DMS 273 treated with DMSO at 0.1 percent for 48 hours (cell line): ENCODE measurements at places on chromosomes 5 and 9.

- DNase-seq, result no peak
Observed at GRCh38 chr9:72509053-72509452, 12.4 kb upstream of the TMC1 start.

DNA sequence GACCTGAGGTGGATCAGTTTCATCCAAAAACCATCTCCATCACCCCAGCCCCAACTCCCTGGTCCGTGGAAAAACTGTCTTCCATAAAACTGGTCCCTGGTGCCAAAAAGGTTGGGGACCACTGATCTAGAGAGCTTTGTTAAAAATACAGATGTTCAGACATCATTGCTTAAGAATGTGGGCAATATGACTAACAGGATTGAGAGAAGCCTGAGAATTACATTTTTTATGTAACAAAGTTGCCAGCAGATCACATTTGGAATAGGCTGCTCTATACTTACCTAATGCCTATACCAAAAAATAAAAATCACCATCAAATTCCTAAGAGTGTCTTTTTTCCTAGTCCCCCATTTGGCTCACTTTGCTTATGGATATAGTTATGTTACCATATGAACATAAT lies 143.3 kb downstream of the RAPGEF6 start:
- no peak for DNase-seq

- DNase-seq, result no peak
Observed at GRCh38 chr5:45252541-45252940, 443.6 kb downstream of the HCN1 start.

DNA sequence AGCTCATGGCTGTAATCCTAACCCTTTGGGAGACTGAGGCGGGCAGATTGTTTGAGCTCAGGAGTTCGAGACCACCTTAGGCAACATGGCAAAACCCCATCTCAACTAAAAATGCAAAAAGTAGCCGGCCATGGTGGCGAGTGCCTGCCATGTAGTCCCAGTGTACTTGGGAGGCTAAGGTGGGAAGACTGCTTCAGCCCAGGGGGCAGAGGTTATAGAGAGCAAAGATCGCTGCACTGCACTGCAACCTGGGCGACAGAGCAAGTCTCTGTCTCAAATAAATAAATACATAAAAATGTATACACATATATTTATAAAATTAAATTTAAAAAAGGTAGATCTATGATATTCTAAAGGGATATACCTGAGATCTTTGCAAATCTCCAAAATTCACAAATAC lies 19.4 kb downstream of the ZBTB5 start:
- DNase-seq, result no peak

DNA sequence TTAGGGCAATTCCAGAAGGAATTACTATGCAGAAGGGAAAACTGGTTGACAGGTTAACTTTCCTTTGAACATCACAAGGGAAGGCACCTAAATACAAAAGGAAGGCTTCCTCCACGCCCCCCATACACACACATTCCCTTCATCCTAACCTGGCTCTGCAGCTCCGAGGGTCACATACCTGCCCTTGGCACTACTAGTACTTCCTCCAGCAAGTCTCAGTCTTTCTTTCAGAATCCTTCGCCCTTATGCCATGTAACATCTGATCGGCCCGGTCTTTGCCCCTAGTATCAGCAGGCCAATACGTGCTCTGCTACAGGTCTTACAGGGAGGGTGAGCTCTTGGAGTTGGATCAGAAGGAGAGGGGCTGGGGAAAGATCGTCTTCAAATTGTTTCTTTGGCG lies 1.6 kb upstream of the MARCHF6 start:
- DNase-seq, result no peak

DNA sequence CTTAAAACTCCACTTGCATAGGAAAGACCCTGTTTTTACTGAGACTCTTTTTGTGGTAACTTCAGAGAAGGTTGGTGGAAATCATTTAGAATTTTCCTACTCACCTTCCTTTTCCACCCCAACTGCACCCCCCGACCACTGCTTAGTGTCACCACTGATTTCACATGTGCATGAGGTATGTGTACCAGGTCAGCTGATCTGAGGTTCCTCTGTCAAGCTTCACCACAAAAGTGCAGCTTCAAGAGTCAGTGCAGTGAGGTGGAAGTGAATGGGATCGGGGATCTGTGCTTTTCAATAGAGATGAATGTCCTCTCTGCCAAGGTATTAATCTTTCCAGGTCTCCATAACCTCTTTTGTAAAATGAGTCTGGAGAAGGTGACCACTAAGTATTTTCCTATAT lies 260.5 kb upstream of the WWC1 start:
- no peak for DNase-seq

DNA sequence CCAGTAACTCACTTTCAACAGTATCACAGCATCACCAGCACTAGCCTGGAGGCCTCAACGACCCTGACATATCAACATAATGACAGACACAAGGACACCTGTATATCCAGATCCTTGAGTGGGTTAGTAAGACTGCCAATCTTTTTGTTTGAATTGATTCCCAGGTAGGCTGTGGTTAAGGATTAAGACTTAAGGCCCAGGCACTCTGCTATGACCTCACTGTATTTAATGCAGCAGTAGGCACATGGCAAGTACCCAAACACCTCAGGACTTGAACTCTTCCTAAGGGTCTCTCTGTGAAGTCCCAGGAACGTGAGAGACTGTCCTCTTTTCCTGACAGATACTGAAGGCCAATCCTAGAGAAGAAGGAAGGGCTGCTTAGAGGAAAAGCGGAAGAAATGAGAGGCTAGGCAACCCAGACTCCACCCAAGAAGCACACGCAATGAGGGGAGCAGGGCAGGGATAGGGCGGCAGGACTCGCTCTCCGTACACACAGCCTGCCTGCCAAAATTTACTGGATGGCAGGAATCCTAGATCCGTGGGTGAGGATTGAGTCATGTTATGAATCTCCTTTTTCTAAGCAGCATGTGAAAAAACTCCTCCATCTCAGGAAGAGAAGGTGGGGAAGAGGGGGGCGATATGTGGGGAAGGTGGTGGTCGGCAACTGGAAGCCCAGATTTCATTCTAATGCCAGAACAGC lies 93.4 kb downstream of the SIL1 start:
- DNase-seq, result peak; percentile 68

DNA sequence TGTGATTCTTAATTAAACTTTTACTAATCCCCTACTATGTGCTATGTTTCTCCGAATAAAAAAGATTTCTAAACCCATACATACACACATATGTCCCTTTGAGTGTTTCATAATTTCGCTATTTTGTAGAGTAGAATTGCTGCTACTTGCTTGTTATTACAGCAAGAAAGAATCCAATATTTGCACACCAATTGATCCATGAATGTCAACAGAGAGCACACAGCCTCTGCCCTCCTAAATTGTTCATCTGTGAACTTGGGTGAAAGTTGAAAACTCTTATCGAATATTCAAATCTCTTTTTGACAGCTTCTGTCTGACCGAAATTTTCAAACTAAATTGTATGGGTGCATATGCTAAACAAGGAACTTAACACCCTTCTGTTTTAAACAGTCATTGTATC lies 83.4 kb upstream of the RASEF start:
- no peak for DNase-seq

DNA sequence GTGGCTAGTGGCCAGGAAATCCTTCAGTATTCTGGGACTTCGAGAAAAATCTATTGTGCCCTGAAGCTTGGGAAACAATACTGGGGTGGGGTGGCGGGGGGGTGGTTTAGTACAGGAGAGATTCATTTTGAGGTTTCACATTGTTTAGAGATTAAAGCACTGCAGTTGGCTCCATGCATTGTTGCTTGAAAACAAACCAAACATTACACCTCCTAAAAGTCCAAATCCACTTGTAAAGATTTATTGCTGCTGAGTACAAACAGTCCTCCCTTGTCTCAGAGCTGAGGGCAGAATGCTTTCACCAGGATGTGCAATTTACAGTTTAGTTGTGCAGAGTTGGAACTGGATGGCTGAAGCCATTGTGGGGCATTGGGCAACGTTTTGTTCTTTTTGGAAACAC lies 49.4 kb downstream of the GGTA1 start:
- DNase-seq, result no peak

- DNase-seq, result no peak
Observed at GRCh38 chr5:15371184-15371583, 128.8 kb upstream of the FBXL7 start.

DNA sequence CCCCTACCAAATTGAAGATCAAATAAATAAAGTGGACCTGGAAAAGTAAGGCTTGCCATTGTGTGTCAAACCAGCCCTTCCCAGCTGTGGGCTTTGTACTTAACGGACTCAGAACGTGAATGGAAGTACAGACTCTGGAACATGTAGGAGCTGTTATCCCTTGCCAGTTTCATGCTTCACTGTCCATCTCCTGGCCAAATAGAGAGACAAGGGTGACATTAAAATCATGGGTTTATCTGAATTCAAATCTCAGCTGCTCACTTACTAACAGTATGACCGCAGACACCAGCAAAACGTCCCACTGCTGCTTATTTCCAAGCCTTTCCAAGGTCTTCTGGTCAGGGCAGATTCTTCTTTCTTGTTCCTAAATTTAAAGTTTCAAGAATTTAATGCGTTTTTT lies 52.2 kb downstream of the EXOSC2 start:
- DNase-seq, result no peak

- DNase-seq, result no peak
Observed at GRCh38 chr5:154190595-154191304, at the start of gene GALNT10. GALNT10 (plus strand) TSS chr5:154190733; CDS start chr5:154190867, 134 bp downstream.

DNA sequence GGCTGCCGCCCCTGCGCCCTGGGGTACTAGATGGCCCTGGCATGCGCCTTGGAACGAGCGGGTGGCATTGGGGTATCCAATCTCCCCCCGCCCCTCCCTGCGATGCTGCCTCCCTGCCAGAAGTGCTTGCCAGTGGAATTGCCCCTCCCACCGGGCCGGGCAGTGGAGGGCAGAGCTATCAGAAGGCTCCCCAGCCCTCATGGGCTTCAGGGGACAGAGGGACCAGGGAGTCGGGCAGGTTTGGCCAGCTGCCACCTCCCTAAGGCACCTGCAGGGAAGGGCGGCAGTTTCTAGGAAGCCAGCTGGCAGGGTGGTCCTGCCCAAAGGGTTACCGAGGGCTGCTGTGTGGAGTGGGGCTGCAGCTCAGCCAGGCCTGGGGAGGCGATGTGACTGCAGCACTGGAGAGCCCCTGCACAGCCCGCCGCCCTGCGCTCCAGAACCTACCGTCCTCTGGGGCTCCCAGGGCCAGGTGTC lies 52.8 kb upstream of the EGFL7 start:
- no peak for DNase-seq

DNA sequence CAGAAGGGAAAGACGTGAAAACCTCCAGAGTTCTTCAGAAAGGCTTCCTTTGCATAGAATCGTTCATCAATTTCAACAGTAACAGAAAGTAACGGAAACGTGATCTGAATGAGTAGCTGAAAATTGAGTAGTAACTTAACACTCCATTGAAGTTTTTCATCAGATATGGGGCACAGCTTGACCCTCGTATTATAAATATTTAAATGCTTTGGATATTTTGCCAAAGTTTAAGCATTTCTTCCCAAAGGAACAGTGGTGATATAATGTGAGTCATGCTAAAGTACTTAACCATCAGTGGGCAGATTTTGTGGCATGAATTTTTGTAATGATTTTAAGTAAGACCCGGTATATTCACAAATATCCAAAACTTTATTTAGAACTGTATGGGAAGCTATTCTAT lies 67.4 kb upstream of the ADAMTS19 start:
- DNase-seq, result no peak

DNA sequence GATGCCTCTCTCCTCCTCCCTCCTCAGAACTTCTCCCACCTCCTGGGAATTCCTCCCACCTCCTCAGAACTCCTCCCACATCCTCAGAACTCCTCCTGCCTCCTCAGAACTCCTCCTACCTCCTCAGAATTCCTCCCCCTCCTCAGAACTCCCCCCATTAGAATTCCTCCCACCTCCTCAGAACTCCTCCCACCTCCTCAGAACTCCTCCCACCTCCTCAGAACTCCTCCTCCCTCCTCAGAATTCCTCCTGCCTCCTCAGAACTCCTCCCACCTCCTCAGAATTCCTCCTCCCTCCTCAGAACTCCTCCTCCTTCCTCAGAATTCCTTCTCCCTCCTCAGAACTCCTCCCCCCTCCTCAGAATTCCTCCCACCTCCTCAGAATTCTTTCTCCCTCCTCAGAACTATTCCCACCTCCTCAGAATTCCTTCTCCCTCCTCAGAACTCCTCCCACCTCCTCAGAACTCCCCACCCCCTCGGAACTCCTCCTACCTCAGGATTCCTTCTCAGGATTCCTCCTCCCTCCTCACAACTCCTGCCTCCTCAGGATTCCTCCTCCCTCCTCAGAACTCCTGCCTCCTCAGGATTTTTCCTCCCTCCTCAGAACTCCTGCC lies 23.9 kb downstream of the SLC46A2 start:
- no peak for DNase-seq

- no peak for DNase-seq
Observed at GRCh38 chr5:58496488-58496887, 5.3 kb downstream of the GAPT start.

DNA sequence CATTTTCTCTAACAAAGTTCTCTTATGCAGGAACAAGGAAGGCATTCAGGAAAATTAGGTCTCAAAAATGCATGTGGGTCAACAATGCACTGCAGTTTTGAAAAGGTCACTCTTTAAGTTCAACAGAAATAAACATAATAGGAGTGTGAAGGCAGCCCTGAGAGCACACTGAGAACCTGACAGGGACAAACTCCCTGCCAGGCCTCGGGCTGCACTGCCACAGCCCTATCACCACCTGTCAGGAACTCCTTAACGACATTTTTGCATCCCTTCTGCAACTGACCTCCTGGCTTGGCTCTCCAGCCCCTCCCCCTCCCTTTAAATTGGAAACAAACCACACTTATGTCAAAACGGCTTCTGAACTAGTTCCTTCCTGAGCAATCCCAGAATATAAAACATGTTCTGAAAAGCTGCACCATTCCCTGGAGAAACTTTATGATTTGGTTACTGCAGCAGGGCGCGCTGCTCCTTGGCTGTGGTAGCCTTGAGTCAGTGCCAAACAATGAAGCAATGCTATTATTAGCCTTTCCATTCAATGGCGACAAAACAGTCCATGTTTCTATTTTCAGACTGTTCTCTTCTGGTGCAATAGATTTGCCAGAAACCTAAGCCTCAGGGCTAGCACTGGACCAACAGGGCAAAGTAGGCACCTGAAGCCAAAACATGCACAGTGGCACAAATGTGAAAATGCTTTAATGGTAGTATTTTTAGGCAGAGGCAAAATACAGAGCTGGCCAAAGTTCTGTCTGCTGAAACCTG lies 160.1 kb upstream of the ZNF608 start:
- DNase-seq, result peak; percentile 69

DNA sequence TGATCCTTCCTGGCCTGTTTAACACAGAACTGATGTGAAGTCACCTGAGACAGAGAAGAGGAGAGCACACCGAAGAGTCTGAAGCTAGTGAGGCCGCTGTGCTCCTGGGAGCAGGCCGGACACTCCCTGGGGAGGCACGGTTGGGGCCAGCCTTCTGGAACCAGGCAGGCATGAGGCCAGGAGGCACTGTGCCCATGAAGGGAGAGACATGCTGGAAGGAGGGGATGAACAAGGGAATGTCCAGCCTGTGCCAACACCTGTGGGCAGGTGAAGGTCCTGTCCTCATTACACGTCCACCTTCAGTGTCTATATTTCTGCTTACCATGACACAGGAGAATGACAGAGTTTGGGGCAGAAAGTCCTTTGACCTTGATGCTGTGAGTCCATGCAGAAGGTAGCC lies 183.8 kb upstream of the S1PR3 start:
- no peak for DNase-seq
